CD4-positive, alpha-beta T cell treated with Interleukin-21 for 1 hour (primary cell): ENCODE measurements at places on chromosomes 13 and 19.

DNA sequence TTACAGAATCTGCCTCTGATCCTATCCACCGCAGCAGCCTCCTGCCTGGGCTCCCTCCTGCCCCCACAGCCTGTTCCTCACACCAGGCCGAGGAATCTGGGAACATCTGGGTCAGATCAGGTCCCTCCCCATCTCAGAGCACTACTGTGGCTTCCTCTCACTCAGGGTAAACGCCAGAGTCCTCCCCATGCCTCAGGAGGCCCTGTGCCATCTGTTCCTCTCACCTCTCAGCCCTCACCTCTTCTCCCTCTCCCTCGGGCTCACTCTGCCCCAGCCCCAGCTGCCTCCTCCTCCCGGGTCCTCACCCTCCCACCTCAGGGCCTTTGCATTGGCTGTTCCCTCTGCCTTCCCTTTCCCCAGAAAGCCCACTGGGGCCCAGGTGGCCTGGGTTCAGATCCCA lies 18.2 kb downstream of the FCGBP start:
- no peak for DNase-seq

- DNase-seq, result no peak
These were observed 88.2 kb downstream of the FREM2 start for GRCh38 chr13:38775085-38775484.

- DNase-seq, result peak; percentile 48
These were observed 40.5 kb upstream of the GAS6 start for GRCh38 chr13:113904411-113904810.

DNA sequence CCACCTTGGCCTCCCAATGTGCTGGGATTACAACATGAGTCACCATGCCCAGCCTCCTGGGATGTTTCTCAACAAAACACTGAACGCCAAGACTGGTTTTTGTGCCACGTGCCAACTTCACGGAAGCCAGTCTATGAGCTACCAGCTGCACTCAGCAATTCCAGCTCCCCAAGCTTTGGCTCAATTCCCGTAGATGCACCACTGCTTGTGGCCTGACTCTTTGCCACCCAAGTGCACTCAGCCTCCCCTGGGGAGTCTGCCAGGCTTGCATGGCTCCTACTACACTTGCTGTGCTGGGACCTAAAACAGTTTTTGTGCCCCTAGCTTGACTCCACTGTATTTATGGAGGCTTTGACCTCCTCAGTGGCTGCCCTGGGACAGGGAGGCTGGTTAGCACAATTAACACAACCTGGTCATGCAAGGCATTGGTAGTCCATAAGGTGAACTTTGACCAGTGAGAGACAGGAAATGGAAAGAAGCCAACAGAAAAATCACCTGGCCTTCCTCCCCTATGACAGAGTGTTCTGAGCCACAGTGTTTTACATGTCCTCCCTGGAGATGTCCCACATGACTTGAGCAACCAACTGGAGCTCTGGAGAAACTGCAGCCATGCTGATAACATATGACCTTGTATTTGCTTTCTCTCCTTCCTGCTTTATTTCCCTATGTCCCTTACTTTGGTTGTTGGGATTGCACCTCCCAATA lies 1173.1 kb downstream of the UQCRFS1 start:
- no peak for DNase-seq

DNA sequence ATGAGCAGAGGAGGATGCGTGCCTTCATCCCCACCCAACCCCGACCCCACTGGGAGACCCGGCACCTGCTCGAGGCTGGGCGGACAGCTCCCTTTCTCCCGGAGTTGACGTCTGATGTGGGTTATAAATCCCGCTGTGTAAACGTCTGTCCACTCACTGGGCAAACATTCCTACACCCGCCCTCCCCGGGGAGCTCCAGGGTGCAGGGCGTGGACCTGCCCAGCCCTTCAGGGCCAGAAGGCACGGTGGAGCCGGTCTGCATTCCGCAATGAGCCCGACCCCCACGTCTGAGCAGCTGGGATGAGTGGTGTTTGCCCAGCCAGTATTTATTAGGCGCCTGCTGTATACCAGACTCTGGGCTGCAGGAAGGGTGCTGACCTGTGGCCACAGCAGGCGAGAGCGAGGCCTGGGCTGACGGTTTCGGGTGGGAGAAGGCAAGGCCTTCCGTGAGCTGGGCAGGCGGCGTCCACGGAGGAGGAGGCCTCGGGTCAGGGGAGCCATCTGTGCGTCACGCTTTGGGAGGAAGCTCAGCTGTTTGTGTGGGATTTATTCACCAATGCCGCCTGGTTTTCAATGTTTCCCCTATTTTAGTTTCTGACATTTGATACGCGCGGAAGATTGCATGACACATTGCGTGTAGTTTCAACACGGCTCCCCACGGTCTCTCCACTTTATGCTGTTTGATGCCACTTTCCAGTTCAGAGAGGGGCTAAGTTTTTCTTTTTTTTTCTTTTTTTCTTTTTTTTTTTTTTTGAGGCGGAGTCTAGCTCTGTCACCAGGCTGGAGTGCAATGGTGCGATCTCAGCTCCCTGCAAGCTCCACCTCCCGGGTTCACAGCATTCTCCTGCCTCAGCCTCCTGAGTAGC lies 2.0 kb downstream of the MISP start:
- no peak for DNase-seq

DNA sequence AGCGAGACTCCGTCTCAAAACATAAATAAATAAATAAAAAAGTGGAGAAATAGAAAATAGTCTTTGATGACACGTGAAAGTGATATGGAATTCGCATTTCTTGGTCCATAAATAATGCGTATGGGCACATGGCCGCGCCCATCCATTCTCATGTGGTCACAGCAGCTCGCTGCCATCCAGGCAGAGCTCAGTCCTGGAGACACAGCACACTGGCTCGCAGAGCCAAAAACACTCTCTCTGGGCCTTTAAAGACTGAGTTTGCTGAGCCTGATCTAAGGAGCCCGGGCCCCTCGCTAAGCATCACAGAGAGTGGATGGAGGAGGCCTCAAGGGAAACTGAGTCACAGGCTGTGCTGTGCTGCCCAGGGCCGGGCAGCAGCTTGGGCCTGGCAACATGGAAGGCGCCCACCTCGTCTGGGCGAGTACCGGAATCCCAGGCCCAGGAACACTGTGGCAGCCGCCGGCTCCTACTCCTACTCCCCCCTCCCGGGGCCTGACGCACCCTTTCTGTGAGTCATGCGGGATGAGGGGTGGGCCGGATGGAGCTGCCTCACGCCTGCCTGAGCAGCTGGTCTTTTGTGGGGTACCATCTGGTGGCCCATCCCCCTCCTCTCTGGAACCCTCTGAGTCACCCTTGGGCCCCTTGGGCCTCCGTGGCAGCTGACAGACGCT lies 28.9 kb upstream of the CACTIN start:
- no peak for DNase-seq

GRCh38 chr13:102530751-102531150 lies 66.0 kb upstream of the TPP2 start:
- DNase-seq, result no peak

- no peak for DNase-seq
These were observed 144.1 kb downstream of the DPF1 start for GRCh38 chr19:38079926-38080380.

DNA sequence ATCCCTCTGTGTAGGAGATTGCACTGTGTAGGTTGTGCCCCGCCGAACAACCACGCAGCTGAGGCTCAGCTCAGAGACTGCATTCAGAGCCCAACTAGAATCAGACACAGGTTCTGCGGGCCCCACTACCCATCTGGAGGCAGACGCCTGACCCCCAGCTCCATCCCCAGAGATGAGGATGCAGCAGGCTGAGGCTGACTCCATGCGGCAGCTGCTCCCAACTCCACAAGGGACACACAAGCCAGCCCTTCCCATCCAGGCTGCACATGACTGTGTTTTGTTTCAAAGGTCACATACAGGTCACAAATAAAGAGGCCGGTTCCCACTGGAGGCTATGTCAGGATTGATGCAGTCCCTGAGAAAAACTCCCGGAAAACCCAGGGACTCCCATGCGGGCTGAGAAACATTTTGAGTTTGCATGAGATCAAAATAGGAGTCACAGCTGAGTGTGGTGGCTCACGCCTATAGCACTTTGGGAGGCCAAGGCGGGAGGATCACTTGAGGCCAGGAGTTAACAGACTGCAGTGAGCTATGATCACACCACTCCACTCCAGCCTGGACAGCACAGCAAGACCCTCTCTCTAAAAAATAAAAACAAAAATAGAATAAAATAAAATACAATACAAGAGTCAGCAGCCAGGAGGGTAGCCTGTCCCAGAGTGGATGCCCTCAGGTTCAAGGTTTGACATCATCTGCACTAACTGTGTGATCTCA lies 14.0 kb downstream of the ELL start:
- DNase-seq, result no peak

DNA sequence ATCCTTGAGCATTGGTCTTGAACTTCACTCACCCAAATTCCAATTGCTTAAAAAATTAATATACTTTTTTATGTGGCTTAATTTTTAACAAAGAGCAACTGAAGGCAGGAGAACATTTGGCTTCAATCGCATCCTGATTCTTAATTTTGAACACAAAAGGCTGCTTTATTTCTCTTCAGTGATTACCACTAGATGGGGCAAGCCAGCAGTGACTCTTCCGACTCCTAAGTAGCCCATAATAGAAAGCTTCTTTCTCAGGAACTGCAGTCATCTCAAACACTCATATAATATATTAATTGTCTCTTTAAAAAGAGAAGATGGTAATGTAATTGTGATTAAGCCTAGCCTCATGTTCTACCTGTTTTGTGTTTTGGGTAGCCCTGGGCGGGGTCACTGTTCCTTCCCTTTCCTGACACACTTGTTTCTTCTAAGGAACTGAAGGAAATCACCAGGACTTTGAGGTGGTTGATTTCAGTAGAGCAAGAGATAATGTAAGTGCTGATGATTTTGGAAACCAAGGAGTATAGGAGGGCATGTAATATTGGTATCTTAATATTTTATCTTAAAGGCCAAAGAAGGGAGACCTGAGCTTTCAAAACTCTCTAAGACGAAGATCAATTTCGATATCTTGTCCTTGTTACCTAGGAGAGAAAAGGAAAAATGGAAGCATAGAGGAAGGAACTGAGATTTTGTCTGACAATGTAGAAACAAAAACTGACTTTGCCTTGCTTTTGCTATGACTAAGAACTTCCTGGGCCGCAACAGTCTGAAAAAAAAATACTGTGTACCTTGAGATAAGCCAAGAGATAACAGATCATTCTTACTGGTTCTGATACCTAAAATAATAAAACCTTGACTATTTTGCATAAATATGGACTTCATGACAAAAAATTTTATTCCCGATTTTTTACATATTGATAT lies 73.1 kb downstream of the TNFSF13B start:
- DNase-seq, result peak; percentile 31

GRCh38 chr19:56423276-56423984 lies 19.3 kb downstream of the ZNF583 start:
- DNase-seq, result no peak

DNA sequence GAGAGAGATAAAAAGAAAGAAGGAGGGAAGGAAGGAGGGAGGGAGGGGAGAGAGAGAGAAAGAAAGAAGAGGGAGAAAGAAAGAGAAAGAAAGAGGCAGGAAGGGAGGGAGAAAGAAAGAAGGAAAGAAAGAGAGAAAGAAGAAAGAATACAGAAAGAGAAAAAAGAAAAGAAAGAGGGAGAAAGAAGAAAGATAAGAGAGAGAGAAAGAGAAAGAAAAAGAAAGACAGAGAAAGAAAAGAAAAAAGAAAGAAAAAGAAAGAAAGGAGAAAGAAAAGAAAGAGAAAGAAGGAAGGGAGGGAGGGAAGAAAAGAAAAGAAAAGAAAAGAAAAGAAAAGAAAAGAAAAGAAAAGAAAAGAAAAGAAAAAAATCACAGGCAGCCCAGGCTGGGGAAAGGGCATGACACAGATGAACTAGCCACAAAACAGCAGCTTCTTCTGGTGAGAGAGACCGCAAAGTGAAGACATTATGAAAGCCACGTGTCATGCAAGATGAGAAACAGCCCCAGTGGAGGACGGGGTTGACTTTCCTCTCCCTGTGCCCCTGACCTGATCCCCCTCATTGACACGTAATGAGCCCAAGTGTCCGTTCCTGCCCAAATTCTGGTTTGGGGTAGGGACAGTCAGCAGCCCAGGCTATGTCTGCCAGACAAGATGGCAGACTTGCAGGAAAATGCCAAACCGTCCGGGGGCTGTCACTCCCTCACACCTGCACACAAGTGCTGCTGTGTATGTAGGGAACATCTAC lies 102.1 kb downstream of the INSR start:
- peak; percentile 64 for DNase-seq

GRCh38 chr13:52980695-52981094 lies 47.9 kb upstream of the OLFM4 start:
- DNase-seq, result no peak

DNA sequence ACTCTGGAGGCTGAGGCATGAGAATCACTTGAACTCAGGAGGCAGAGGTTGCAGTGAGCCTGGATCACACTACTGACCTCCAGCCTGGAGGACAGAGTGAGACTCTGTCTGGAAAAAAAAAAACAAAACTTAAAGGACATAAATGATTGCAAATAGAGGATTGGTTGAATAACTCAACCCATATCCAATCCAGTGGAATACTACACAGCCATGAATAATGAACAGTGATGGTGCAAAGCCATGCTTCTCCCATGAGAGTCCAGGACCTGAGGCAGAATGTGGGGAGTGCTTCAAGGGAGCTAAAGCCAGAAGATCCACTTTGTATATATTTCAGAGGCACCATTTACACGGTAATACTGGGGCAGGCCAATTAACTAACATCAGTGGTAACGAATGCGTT lies 2.2 kb upstream of the CEACAM18 start:
- DNase-seq, result no peak

DNA sequence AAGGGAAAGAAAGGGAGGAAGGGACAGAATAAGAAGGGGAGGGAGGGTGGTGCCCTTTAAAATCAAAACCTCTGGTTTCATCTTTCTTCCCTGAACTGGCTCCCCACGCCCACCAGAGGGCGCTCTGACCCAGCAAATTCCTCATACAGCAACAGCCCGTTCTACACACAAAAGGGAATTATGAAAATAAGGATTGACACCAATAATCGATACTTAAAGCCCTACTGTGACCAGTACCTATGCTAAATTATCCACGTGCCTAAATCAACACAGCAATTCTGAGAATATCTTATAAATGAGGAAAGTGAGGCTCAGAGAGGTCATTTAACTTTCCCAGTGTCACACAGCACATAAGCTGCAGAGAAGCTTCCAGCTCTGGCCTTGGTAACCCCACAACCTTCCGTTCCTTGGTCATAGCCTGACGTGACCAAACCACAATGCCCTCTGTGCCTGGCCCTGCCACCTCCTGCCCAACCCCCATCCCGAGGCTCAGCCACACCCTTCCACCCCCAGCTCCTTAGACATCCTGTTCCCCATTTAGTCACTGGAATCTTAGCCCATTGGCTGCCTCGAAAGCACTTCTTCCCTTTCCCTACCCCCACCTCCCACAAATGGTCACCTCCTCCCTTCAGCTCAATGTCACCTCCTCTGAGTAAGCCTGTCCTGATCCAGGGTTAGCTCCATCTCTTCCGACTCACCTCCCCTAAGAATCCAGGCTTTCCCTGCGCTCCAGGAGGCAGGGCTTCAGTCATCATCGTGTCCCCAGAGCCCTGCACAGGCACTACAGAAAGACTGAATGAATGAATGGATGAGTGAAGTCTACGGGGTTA lies 34.2 kb upstream of the PNMA8B start:
- DNase-seq, result peak; percentile 76
